ENCODE measurements at places on chromosomes 5 and 9.
A peak's percentile ranks its signal among the peaks of the same experiment; 100 is the strongest.

DNA sequence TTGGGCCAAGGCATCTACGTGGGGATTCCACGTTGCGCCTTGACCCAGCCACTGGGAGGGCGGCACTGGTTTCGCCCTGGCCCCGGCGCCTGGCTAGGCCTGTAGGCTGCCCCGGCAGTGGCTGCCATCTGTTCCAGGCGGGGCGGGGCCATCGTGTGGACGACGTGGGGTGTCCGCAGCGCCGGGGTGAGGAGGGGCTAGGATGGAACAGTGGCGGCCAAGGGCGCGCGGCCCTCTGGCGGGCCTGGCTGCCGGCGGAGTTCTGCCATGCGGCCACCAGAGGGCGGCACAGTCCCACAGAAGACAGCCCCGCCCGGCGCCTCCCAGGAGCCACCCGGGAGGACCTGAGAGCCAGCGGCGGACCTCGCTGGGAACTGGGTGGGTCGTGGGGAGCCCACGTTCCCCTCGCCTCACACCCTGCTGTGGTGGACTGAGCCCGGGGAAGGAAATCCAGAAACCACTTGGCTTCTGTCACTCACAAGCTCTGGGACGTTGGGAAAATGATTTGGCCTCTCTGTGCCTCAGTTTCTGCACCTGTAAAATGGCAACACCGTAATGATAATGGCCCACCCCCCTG lies 22.6 kb upstream of the RAPGEF1 start:
- DNase-seq, result peak; percentile 84

DNA sequence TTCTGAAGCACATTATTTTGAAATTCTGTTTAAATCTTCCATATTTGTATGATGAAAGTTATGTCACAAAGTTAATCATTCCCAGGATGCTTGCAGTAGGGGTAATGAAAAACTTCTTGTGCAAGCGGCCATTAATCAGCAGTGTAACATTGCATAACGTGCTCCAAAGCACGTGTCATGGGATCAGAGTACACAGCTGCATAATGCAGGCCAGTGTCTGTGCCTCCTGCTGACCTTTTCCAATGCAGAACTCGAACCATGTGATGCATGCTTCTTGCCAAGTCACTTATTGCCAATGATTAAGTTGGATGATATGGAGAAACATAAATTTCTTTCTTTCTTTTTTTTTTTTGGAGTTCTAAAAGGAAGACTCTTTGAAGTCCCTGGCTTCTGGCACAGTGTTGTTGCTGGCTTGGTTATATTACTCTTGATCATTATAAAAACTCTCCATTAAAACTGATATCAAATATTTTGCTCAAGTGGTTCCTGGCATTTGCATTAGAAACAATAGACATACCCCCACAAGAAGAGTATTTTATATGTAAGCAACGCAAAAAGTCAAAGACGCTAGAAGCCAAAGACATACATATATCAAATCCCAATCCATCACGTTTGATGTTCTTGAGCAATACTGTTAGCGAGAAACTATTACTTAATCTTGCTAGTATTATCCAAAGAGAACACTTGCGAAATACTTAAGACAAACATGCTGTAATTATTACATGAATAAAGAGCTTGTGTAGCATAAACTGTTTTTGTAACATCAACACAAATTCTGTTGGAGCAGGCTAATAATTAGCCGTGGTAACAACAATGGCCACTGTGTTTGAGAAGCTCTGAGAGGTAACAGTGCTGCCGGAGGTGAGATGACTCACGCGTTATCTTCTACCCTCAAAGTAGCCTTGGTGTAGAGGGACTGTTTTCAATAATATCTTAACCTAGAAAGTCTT lies 164.2 kb downstream of the AUH start:
- no peak for DNase-seq

- peak; percentile 35 for DNase-seq
Measured at GRCh38 chr9:129185991-129186390, 7.9 kb upstream of the IER5L start.

GRCh38 chr5:177111720-177112394 lies 21.7 kb upstream of the NSD1 start:
- peak; percentile 74 for DNase-seq

DNA sequence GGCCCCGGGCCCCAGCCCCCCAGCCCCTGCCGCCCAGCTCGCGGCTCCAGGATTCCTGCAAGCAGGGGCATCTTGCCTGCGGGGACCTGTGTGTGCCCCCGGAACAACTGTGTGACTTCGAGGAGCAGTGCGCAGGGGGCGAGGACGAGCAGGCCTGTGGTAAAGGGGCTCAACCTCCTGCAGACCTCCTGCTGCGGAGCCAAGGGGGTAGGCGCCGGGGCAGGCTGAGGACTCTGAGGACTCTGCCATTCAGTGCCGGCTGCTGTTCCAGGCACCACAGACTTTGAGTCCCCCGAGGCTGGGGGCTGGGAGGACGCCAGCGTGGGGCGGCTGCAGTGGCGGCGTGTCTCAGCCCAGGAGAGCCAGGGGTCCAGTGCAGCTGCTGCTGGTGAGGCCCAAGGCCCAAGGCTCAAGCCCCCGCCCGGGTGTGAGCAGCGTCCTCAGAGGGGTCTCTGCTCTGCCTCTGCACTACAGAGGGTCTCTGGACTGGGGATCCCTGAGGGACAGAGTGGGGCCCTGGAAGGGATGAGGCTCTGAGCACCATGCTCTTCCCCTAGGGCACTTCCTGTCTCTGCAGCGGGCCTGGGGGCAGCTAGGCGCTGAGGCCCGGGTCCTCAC lies 3.4 kb downstream of the MAMDC4 start:
- DNase-seq, result no peak

GRCh38 chr5:180097926-180098325 lies 26.4 kb upstream of the RNF130 start:
- DNase-seq, result no peak

DNA sequence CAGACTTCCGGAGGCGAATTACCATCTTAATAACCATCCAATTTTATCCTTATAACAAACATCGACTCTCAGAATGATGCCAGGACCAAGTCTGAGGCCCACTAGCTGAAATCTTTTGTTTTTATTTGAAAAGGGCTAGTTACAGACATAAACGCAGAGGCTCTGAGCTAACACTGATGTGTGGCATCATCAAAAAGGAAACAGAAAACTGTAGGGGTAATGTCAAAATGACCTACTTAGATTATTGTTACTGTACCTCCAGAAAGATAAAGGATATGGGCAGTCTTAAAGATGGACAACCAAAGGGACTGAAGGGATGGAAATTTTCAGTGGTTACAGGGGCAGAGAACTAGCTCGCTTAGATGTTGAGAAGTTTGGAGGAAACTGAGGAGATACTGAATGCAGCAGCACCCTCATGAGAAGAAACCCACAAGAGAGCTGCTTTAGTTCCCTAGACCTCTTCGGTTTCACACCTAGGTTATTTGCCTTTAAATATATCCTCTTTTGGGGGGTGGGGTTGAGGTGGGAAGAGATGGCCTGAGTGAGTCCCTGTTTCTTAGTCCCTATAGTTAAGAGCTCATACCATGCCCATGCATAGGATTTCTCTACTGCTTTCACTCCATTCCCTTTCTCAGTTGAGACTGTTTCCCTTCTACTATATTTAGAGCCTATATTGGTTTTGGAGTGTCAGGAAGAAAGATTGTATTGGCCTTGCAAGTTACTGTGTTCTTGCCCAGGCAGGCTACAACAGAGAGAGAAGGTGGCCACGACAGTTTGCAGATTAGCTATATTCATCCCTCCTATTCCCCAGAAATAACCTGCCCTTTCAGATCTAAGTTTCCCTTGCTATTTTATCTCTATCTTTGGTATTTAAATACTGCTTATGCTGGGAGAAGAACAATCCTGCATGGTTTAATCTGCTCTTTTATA lies 320.4 kb upstream of the EFNA5 start:
- DNase-seq, result no peak

DNA sequence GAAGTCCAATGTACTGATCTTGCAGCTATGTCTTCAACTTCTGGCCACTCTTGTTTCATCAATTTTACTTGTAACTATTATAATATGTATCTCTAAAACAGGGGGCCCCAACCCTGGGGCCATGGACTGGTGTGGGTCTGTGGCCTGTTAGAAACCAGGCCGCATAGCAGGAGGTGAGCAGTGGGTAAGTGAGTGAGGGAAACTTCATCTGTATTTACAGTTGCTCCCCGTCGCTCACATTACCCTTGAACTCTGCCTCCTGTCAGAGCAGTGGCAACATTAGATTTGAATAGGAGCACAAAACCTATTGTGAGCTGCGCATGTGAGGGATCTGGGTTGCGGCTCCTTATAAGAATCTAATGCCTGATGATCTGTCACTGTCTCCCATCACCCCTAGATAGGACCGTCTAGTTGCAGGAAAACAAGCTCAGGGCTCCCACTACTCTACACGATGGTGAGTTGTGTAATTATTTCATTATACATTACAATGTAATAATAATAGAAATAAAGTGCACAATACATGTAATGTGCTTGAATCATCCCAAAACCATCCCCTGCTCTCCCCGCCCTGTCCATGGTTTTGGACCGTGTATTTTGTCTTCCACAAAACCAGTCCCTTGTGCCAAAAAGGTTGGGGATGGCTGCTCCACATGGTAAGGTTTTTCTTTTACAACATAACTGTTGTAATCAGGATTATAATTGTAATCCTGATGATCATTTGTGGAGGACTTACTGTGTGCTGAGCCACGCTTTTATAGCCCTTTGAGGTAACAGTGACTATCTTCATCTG lies 26.9 kb upstream of the SH3PXD2B start:
- DNase-seq, result no peak
